Activated CD4-positive, alpha-beta T cell treated with anti-CD3 and anti-CD28 coated beads for 24 hours (primary cell): ENCODE measurements at places on chromosomes 1 and 21.

- no peak for DNase-seq
Observed at GRCh38 chr1:35576061-35576765, 3.1 kb downstream of the TFAP2E start.

DNA sequence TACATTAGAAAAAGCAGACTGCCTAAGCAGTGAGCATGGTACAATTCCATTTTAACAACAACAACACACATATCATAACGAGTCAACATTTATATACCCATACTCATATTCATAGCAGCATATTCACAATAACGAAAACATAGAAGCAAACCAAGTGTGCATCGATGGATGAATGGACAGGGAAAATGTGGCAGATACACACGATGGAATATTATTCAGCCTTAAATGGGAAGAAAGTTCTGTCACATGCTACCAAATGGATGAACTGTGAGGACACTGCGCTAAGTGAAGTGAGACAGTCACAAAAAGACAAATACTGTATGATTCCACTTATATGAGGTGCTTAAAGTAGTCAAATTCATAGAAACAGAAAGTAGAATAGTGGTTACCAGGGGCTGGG lies 9.5 kb upstream of the MAN1C1 start:
- DNase-seq, result no peak

DNA sequence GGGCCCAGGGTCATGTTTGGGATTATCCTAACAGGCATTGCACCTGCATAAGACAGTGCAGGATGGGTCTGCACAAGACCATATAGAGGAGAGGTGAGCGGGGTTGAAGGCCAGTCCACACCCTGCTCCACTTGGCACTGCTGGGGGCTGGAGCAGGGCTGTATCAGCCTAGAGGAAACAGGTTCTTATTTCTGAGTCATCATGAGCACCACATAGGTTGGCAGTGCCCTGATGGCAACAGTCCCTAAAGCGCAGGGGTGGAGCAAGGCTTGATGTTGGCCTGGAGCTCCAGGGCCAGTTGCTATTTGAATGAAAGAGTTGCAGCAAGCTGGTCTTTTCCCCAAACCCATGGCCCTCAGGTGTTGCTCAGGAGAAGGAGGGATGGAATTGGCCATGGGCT lies 29.8 kb upstream of the BMP8B start:
- no peak for DNase-seq

GRCh38 chr1:47434051-47434842 lies 3.6 kb upstream of the FOXD2 start:
- DNase-seq, result no peak

GRCh38 chr21:32520875-32521735 lies 64.2 kb downstream of the TCP10L start:
- no peak for DNase-seq

- no peak for DNase-seq
Observed at GRCh38 chr1:222918801-222919477, 104.1 kb downstream of the DISP1 start.
